Memory B cell (primary cell): ENCODE measurements at places on chromosomes 5 and 9.

GRCh38 chr9:110308633-110309038 is 29.0 kb downstream of the TXNDC8 start:
- DNase-seq, result no peak

DNA sequence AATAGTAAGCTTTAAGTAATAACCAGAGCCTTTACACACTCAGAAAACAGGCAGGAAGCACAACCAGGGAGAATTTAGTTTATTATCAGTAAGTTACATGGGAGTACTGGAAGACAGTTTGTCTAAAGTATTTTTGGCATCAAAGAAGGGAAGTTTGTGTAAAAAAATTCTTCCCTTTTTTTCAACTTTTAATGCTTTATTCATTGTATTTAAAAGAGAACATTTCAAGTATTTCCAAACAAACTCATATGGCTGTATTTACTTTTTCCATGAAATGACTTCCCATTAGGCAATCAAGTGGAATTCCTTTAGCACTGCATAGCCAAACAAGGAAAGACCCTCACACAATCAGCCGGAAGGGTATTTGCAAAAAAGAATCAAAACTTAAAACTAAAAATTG is 26.7 kb downstream of the RNF145 start:
- DNase-seq, result no peak

- no peak for DNase-seq
Measured at GRCh38 chr9:129850821-129851550, 15.7 kb downstream of the USP20 start.

- DNase-seq, result no peak
Measured at GRCh38 chr5:61277781-61278180, 54.3 kb upstream of the ZSWIM6 start.

GRCh38 chr5:162607879-162608278 is 540.3 kb downstream of the GABRG2 start:
- no peak for DNase-seq

DNA sequence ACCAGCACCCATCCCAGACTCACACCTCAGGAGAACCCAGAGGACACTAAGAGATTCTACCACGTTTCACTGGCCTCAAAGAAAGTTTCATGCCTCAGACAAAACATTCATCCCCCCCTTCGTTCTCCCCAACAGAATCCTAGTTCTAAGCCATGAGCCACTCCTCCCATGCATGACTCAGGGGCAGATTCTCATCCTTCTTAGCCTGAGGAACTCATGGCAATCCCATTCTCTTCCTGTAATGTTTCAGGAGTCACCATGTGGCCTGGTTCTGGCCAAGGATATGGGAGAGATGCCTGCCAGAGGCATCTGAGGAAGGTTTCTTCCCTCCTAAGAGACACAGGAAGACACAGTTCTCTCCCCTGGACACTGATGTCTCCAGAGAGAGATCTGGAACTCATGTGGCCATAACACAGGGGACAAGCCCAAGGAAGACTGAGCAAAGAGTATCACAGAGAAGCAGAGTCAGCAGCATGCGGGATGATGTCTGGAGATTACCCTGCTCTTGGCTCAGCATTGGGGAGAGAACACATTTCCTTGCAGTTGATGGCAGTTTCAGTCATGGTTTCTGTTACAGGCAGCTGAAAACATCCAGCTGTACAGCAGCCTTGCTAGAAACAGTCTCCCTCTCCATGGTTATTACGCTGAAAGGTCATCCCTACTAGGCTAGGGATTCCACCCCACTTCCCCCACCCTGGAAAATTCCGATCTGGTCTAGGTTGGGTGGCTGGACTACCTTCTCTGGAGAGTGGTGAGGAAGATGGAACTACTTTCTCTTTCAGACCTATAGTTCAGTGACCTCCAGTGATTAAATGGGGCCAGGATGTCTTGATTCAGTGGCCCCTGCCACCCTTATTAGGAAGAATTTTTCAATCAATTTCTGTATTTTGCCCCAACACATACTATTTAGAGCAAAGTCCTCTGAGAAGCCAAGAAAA is 115.4 kb downstream of the ZNF608 start:
- no peak for DNase-seq

DNA sequence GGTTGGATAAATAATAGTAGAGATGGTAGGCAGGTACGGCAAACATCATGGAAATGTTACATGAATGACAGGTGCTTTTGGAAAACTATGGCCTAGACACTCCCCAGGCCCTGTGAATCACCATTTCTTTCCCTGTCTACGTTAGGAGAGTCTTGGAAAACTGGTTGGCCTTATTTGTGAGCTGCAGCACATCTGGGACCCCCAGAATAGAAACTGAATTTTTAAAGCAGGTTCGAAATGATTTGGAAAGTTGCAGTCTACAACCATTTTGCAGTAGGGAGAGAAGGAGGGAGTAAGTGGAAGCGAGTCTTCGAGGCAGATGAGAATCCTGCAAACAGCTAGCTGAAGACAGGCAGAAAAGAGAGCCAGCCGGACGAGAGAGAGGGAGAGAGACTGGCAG is 13.0 kb downstream of the C1QTNF2 start:
- DNase-seq, result no peak
